Globus pallidus (tissue), 1 donor: ENCODE measurements at places on chromosomes 1 and 21.

GRCh38 chr1:221963742-221964141 lies 221.9 kb upstream of the DUSP10 start:
- no peak for DNase-seq

DNA sequence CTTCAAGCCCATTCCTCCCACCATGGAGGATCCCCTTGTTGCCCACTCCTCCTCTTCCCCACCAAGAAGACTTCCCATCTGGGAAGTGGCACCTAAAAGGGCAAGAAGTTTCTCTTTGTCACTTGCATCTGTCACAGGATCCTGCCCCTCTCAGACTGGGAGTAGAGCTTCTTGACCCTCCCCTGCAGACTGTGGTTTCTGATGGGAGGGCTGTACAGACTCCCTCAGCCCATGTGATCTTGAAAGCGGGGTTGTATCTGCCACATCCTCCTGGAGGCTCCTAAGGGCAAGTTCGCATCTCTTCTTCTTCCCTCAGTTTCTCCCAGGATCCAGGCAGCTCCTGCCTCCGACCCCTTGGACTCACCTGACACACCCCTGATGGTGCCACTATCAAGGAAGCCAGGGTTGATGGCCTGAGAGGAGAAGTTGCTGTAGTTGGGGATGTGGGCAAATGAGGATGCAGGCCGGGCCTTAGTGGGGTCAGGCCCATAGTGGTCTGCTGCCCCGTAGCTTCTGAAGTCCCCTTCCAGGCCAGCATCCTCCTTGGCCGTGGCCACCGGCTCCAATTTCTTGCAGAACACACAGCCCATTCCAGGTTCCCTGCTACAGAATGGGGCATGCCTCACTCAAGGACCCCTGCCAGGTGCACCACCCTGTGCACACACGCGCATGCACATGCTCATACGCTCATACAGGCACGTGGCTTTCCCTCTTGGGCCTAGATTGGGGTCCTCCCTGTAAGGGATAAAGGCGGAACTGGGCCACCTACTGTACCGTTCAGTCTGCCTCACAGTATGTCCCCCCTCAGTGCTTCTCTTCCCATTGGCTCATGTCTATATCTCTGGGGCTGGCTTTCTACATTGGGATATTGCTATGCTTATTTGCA lies 11.4 kb downstream of the FGR start:
- no peak for DNase-seq

- no peak for DNase-seq
Observed at GRCh38 chr1:222910699-222911098, 95.9 kb downstream of the DISP1 start.

DNA sequence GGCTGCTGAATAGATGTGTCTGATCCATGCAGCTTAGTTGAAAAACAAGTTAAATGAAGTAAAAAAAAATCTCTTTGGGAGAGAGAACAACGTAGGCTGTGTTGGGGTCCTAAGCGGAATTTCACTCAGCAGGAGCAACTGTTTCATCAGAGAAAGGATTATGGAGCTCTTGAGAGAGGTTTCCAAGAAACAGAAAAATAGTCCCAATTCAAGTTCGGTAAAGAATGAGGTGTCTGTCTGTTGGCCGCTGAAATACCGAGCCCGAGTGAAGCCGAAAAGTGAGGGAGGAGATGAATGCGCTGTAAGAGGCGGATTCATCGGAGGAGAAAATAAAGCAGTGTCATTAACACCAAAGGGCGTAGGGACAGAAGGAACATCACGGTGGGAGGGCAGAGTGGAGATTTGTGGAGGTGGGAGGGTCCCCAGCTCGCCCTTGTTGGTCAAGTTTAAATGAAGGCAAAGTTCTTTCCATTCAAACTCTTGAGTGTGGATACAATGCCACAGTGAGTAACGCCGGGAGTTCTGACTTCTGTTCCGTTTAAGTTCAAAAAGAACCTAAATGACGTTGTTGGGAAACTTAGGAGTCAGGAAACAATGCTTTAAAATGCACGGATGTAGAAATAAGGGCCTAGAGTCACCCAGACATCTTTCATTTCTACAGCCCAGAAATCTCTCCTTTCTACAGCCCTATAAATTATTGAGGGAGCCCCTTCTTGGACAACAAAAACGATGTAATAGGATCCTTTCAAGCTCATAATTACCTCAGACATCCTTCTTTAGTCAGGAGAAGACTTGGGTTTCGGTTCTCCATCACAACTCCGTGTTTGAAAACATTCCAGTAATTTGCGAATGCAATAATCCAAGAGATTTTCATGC lies 15.6 kb upstream of the SLC45A1 start:
- no peak for DNase-seq

DNA sequence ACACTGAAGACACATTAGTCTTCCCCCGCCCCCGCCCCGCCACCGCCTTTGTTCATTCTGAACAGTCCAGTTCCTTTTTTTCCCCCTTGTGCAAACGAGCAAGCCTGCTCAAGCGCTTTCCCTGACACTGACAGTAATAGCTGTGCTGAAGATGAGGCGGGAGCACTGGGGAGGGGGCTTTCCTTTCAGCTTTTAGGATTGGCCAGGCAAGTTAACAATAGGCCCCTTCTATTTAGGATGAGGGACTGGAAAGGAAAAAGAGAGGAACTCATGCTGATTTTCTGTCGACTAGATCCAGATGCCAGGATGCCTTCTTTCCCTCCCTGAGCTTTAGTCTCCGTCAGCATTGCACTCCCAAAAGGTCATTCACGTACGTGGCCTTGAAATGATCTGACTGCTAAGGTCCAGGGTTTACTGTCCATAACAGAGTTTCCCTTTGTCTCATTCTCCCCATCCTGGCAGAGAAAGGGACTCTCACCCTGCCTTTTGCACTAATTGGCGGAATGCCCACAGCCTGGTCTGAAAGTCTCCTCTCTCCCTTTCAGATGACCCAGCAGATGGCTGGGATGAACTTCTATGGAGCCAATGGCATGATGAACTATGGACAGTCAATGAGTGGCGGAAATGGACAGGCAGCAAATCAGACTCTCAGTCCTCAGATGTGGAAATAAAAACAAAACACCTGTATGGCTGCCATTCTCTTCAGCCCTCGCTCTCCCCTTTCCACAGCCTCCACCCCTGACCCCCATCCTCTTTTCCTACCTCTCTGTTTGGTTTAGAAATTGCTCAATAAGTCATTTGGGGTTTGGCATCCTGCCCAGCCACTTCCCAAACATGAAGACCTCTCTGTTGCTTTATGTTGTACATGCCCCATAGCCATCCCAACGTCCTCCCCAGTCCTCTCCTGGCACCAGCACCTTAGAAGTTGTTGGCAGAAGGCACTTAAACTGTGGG lies 28.6 kb upstream of the ZFP69B start:
- peak; percentile 80 for DNase-seq

GRCh38 chr1:62175568-62176179 lies 19.0 kb upstream of the L1TD1 start:
- DNase-seq: peak; percentile 22

DNA sequence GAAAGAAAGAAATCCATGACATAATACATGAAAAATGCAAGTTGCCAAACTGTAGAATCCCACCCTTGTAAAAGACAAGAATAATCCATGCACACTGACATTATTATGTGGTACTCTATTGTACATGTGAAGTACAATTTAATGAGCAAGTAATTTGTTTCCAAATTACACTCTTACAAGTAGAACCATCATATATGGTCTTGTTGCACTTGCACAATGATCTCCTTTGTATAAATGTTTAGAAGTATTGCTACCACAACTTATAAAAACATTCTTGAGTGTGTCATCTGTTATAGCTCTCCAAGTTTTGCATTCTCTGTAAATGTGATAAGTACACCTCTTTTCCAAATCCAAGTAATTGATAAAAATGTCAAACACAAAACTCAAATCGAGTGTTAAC lies 29.1 kb upstream of the ZNF281 start:
- no peak for DNase-seq

DNA sequence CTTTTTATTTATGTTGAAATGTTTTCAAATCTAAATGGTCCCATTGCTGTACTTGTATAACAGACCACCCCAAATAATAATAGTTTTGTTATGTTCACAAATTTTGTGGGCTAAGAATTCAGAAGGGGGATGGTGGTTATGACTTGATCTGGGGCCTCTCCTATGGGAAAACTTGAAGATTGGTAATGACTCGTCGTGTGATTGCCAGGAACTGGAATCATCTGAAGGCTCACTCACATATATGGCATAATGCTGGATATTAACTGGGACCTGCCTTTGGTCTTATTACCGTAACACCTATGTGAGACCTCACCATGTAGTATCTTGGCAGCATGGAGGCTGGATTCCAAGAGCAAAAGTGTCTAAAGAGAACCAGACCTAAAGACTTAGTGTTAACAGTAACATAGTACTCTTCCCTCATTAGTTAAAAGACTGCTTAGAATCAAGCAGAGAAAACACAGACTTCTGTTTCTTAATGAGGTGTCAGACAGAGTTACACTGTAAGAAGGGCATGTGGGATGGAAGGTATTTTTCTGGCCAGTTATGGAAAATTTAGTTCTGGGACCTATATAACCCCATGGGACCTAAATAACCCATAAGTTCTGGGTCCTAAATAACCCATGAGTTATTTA lies 11.9 kb downstream of the LYPLAL1 start:
- DNase-seq: no peak

- DNase-seq: no peak
Observed at GRCh38 chr1:3564921-3565831, 46.1 kb downstream of the MEGF6 start.

DNA sequence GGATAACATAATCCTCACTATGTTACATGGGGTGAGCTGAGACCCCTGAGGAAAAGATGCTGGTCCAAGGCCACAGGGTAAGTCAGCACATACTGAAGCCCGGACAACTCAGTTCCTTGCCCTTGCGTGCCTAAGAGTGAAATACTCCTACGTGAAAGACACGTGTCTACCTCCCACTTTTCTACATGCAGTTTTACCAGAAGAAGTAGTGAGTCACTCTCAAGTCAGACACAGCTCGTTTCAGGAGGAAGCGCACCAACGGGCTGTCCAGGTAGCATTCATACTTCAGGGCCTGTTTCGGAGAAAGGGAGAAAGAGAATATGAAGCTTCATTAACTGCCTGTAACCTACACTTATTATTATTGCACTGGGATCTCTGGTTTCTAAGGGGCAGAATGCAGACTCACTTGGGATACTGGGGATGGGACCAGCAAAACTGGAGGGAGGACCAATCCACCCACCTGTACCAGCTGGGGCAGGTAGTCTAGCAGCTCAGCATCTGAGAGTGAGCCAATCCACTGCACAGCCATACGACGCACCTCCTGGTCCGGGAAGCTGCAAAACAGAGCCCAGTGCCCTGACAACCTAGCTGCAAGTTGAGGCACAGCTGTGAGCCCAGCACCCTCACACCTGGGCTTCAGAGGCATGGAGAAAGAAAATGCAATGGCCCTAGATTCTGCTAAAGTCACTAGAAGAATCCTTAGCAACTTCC lies 32.4 kb upstream of the PPP1R15B start:
- DNase-seq: no peak

- DNase-seq: no peak
Observed at GRCh38 chr1:159999204-159999603, 32.6 kb downstream of the PIGM start.

DNA sequence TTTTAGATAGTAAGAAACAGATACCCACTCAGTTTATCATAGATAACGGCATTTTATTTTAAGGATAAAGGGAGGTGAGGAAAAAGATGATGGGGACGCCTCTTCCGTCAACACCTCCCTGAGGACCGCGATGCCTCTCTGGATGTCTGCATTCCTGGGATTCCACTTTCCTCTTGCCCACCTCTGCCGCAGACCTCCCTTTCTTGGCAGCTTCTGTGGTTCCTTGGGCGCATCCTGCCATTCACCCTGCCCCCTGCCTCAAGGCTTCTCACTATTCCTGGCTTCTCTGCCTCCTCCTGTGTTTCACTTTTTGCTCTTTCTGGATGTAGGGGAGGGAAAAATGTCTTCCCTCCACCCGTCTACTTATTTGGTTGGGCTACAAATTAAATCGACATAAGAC lies 19.9 kb downstream of the HUNK start:
- DNase-seq: no peak

DNA sequence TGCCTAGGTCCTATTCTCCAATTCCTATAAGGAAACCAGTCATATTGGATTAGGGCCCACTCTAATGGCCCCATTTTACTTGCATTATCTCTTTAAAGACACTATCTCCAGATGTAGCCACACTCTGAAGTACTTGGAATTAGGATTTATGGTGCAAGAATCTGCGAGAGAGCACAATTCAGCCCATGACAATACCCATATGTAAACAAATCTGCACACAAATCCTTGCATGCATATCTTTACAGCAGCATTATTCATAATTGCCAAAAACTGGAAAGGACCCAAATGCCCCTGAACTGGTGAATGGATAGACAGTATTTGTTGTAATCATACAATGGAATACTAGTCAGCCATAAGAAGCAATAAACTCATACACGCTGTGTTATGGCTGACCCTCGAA lies 229.8 kb upstream of the ADAMTS5 start:
- DNase-seq: no peak

GRCh38 chr1:230282157-230282556 lies 144.0 kb downstream of the PGBD5 start:
- no peak for DNase-seq

DNA sequence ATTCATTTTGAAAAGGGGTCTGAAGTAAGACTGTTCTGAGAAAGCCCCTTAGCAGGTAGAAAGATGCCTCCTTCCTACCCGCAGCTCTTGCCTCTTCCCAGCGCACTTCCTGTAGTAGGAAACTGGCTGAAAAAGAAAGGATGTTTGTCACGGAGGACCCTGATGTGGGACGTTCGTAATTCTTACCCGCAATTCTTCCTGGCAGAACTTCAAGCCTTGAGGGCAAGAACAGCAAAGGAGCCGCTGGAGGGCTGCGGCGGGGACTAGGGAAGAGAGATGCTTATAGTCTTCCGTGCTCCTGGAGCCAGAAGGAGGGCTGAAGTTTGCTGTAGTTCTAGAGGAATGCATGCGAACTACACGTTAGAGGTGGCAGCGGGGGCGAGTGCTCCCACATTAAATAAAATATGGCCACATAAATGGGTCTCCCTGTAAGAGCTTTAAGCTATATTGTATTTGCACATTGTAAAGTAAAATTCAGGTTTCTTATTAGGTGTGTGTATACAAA lies 6.3 kb downstream of the C1orf53 start:
- no peak for DNase-seq

DNA sequence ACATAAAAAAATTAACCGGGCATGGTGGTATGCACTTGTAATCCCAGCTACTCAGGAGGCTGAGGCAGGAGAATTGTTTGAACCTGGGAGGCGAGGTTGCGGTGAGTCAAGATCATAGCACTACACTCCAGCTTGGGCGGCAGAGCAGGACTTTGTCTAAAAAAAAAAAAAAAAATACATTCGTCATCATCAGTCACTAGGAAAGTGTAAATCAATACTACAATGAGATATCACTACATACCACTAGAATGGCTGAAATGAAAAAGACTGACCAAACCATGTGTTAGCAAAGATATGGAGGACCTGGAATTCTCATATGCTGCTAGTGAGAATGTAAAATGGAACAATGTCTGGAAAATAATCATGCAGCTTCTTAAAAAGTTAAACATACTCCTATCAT lies 9.3 kb downstream of the SPATA45 start:
- no peak for DNase-seq

- no peak for DNase-seq
Observed at GRCh38 chr1:29525941-29526340, 289.6 kb downstream of the PTPRU start.

GRCh38 chr1:161229896-161230295 lies 4.0 kb downstream of the TOMM40L start:
- DNase-seq: no peak

- DNase-seq: no peak
Observed at GRCh38 chr1:6243053-6243834, 735 bp upstream of the HES3 start.
